ENCODE measurements at places on chromosomes 3 and 15.

DNA sequence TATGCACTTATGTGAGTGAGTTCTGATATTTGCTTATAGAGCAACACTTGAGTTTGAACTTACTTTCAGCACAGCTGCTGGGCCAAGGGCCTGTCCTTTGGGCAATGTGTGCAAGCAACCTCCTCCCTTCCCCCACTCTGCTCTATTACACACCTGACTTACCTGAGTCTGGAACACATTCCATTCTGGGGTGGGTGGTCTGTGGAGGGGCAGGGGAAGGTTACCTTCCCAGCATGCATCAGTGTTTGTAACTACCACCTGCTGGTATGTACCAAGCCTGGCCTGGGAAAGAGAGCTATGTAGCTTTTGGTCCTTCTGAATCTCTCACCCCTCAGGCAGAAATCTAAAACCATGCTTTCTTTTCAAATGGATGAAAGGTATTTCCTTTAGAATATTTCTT lies 103.0 kb downstream of the ISL2 start:
- no peak for DNase-seq

GRCh38 chr3:158770741-158771350 lies 31.0 kb upstream of the MFSD1 start:
- DNase-seq: no peak

DNA sequence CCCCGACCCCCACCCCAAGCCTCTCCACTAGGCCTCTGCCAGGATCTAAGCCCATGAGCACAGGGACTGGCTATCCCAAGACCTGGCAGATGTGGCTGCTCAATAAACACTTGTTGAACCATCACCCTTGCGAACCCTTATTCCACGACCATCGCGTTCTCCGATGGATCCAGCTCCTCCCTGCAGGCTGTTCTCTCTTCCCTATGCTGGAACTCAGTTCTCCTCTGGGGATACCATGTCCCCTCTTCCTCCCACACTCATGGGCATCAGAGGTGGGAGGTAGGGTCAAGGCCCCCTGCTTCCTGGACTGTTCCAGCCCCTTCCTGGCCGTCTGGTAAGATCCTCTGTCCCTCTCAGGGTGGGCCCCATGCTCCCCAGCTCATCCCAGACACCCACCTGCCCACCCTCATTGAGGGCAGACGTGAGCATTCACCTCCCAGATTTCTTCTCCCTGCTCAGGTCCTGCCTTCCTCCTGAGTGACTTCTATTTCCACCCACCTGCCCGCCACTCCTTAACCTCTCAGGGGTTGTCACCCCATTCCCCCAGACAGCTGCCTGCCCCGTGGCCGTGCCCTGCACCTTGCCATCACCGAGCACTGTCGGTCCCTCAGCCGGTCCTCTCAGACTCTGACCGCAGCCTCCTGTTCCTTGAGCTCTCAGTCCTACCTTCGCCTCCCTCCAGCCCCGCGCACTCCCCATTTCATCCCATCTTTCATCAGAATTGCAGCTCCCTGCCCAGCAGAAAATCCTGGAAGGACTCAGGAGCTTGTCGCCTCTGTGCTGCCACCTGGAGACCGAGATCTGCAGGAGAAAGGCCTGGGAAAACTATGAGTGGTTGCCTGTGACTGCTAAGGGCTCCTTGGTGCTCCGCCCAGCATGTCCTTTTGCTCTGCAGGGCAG lies 42.0 kb downstream of the PML start:
- no peak for DNase-seq

DNA sequence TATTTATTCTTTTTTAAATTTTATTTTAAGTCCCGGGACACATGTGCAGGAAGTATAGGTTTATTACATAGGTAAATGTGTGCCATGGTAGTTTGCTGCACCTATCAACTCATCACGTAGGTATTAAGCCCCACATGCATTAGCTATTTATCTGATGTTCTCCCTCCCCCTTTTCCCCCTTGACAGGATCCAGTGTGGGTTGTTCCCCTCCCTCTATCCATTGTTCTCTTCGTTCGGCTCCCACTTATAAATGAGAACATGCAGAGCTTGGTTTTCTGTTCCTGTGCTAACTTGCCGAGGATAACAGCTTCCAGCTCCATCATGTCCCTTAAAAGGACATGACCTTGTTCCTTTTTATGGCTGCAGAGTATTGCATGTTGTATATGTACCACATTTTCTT lies 220.3 kb downstream of the OCA2 start:
- no peak for DNase-seq
